ENCODE measurements at places on chromosomes 4 and X.

- no peak for DNase-seq
These were observed 12.8 kb downstream of the APLN start for GRCh38 chrX:129641941-129642340.

GRCh38 chrX:84199688-84200087, 11.7 kb upstream of the RPS6KA6 start:
- no peak for DNase-seq

- DNase-seq, result no peak
These were observed 302.7 kb downstream of the GPM6A start for GRCh38 chr4:175509320-175509719.

DNA sequence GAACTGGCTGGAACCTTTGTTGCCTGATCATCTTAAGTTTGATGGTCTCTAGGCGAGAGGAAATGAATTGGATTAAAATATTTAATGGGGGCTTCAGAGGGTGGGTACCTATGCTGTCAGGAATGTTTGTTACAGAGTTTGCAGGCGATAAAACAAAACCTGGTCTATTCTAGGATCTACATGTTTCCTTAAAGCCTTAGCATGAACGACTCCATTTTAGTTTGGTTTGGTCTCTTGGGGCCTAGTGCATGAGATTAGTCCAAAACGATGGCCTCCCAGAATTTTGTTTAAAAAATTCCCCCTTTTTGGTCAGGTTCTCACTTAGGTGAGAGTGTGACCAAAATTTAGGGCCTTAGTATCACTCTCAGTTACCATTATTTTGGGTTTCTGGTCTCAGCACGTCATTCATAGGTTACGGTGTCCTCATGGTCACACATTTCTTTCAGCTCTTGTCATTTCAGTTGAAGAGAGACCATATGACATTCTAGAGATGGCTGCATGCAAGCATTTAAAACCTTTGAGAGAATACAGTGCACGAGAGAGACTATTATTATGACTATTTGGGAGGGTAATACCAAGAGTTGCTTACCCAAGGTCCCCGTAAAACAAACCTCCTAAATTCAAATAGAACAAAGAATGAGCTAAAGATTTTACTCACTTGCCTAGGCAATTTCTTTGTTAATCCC, 13.8 kb downstream of the MOB1B start:
- no peak for DNase-seq

DNA sequence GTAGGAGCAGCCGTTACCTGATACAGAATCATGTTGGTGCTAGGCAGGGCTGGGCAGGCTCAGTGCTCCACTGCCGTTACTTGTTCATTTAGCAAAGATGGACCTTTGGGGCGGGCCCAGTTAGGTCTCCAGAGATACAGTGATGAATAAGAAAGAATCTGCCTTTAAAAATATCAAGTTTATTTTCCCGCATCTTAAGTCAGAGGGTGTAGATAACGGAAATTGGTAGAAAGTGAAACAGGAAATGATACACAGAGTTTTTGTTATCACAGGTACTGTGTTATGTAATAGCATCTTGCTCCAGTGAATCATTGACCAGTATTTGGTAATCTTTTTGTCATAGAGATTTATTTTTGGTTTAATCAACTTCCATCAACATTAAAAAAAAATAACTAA, 5.5 kb downstream of the TMEM131L start:
- no peak for DNase-seq

- no peak for DNase-seq
These were observed 55.7 kb upstream of the TMEM33 start for GRCh38 chr4:41879552-41879951.

DNA sequence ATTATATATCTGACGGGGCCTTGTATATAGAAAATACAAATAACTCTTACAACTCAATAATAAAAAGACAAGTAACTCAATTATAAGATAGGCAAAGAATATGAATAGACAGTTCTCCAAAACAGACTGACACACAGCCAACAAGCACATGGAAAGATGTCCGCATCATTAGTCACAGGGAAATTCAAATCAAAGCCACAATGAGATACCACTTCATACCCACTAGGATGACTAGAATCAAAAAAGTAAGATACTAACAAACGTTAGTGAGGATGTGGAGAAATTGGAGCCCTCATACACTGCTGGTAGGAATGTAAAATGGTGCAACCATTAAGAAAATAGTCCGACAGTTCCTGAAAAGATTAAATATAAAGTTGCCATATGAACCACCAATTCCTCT, 115.7 kb downstream of the RCHY1 start:
- no peak for DNase-seq

DNA sequence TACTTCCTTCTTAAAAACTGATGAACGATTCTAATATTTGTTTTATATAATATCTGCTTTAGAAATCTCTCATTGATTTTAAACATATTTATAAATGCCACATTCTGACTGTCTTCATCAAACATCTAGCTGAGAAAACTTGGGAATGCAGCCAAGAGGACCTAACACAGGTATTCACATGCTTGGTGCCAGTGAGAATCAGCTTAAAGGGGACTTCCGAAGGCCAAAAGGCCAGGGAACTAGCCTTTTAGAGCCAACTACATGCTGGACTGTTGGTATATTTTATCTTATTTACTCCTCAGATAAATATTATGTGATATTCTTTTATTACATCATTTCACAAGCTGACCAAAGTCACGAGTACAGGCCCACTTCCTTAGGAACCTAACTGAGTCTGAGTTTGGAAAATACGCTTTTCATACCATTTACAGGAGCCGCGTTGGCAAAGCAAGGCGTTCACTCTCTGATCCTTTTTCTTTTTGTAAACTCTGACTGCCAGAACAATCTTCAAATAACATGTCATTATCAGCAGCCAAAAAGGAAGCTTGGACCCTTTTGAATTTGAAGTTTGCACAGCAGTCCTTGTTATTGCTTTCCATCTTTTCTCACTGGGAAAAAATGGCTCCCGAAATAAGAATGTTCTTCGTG, 41.1 kb upstream of the PDLIM3 start:
- no peak for DNase-seq

DNA sequence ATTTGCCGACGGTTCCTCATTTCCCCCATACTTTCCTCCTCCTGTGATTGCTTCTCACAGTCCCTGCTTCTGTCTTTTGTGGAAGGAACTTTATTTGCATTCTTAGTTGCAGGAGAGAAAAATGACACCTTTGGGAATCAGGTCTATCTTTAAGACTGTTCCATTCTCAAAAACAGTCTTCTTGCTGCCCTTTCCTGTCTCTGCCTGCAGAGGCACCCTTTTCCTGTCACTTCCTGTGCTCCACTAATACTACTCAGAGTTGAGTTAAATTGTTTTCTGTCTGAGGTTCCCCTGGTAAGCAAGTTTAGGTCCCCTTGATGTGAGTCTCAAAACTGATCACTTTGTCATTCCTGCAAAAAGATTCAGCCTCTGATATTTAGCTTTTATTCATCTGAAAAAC, 208.8 kb upstream of the CLNK start:
- DNase-seq, result no peak

DNA sequence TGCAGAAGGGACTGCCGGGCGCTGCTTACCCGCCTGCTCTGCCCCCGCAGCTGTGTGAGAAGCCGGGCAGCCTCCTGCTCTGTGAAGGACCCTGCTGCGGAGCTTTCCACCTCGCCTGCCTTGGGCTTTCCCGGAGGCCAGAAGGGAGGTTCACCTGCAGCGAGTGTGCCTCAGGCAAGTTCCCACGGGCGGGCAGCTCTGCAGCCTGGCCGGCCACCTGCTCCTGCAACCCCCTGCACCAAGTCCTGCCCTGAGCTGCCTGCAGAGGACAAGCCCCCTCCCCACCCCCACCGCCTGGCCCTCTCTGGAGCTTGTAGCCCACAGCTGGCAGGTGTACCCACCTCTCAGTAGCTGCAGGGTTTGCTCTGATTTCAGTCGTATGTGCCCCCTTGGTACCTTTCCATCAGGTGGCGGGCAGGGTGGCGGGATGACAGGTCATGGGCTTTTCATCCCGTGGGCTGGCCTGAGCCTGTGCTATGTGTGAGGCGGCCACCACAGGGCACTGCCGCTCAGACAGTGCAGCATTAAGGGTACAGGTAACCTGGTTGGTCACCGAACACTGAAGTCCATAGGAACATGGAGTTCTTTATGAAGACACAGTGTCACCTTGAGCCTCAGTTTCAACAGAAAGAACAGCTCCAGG, 56.6 kb downstream of the NELFA start:
- DNase-seq, result no peak

- no peak for DNase-seq
These were observed 59.0 kb upstream of the VCX3B start for GRCh38 chrX:8405631-8406030.

Data from HFF-Myc (cell line).